ENCODE measurements at places on chromosomes 12 and 14. TPM values are rescaled to one million over a fixed set of nuclear protein-coding genes. Genes with fewer than 3 reads are reported as not detected.

DNA sequence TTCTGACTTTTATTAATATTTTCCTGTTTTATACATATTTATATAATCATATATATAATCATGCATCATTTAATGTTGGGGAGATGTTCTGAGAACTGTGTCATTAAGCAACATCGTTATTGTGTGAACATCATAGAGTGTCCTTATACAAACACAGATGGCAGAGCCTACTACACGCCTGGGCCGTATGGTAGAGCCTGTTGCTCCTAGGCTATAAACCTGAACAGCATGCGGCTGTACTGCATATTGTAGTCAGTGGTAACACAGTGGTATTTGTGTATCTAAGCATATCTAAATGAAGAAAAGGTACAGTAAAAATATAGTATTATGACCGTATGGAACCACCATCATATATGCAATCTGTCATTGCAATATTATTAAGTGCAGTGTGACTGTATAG is 44.7 kb upstream of the BCL7A start:
- DNase-seq = no peak

Gene SMIM41
- polyA plus RNA-seq = 0.07 TPM

Gene TMEM229B
- polyA plus RNA-seq = 0.69 TPM

Gene ATP2A2
- polyA plus RNA-seq = 40.8 TPM

Gene CLEC14A
- polyA plus RNA-seq = not detected

- no peak for DNase-seq
Measured at GRCh38 chr12:127268706-127269425, 998.1 kb upstream of the TMEM132C start.

Gene ENDOU
- polyA plus RNA-seq = not detected

Data from HepG2 (cell line).